Renal cortical epithelial cell (primary cell): ENCODE measurements at places on chromosomes 4 and X.

DNA sequence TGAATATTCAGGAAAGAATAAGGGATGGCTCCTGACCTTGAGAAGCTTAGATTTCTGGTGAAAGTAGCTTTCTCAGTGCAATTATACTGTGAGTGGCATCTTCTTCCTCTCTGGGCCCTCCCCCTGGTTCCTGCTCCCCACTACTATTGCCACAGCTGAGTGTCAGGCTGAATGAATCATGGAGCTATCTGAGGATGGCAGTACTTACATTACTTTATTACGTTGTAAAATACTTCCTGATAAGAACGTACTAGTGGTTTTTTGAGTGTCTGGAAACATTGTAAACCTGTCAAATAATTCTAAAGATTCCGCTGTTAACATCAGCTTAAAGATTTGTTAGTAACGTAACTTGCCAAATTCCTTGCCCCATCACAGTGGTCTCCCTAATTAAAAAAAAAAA is 36.2 kb downstream of the ARHGAP10 start:
- peak; percentile 58 for DNase-seq

DNA sequence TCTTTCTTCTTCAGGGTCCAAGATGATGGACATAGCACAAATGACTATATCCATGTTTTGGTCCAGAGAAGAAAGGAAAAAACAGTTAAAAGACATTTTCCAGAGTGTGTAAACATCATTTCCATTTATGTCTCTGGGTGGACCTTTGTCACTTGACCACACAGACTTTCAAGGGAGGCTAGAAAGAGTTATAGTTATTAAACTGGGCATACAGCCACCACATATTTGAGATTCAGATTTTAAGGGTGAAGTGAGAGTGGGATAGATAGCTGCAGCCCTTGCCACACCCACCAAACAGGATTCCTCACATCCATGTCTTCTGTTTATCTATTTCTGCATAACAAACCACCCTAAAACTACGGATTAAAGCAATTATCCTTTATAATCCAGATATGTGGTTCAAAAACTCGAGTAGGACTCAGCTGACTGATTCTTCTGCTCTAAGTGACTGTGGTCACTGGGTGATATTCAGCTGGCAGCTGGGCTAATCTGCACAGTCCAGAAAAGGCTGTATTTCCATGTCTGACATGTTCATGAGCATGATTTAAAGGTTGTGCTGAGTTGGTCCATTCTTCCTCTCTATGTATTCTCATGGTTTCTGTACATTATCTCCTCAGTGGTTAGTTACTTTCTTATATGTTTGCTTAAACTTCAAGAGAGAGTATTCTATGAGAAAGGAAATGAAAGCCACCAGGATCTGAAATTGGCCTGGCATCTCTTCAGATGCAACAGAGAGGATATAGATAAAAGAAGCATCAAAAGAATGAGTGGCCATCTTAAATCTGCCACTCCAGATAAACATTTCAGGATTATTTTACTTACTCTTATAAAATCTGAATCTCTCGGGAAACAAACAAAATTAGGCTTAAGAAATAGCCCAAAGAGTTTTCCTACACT is 459.8 kb upstream of the CTSO start:
- DNase-seq, result no peak

GRCh38 chr4:128810331-128810870 is 901 bp downstream of the JADE1 start:
- peak; percentile 40 for DNase-seq

DNA sequence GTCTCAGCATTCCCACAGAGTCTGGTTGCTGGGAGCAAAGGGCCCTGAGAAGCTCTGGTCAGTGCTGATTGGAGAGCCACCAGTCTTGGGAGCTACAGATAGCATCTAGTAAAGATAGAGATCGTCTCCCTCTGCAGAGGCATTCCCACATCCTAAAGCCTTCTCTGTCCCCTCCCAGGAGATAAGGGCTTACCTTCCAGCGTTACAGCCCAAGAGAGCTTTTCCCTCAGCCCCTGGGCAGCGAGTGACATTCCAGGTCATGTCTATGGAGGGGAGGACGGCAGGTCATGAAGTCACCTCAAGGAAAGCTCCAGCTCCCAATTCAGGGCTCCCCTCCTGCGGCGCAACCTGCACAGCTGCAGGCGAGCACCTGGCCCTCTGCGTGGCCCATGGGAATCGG is 29.9 kb downstream of the CLDN34 start:
- DNase-seq, result no peak

DNA sequence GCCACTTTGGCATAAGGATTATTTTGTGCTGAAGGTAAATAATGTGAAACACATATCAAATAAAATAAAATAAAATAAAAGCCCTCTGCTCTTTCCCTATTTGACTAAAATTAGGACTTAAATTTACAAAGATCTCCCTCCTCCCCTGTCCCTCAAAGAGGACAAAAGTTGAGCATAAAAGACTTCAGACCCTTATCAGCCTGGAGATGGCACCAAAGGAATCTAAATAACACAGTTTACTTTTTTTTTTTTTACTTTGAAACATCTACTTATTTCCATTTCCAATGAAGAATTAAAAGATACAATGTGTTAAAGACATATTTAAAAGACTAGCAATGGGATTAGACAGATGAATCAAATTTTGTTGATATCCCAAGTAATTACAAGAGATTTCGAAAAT is 89.7 kb downstream of the EPHA5 start:
- no peak for DNase-seq

- no peak for DNase-seq
Observed at GRCh38 chr4:38582445-38582844, 81.6 kb upstream of the KLF3 start.

DNA sequence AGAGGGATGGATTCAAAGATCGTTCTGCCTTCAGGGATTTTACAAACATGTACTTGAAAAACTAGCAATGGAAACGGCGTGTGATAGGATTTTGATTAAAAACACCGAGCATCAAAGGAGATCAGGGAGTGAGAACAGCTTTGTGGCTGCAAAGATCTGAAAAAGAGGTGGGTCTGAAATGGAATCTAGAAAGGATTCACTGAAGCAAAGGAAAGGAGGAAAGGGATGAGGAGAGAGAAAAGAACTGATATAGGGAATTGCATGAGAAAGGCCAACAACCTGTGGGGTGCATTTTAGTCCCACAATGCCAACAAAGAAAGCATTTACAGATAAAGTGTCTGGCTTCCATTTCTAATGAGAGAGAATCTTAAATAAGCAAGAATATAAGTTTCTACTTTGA is 23.1 kb downstream of the ADH4 start:
- no peak for DNase-seq

DNA sequence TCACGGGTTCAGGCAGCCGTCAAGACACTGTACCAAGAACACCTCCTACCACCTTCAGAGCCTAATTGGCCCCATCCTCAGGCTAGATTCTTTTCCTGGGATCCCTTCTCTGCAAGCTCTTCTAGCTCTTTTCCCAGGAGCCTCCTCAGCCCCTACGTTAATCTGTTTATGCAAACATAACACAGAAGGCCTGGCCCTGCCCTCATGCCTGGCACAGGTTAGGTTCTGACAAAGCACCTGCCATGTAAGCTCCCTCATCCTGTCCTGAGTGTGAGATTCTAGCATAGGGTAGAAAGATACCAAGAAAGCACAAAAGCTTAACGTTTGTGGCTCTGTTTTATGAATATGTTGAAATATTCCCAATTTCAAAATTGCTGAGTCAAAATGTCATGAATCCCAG is 93.6 kb downstream of the IRF2 start:
- no peak for DNase-seq

- DNase-seq, result peak; percentile 34
Observed at GRCh38 chrX:151153086-151153485, 23.3 kb upstream of the GPR50 start.

- DNase-seq, result peak; percentile 36
Observed at GRCh38 chr4:4519297-4519894, 22.5 kb downstream of the STX18 start.

DNA sequence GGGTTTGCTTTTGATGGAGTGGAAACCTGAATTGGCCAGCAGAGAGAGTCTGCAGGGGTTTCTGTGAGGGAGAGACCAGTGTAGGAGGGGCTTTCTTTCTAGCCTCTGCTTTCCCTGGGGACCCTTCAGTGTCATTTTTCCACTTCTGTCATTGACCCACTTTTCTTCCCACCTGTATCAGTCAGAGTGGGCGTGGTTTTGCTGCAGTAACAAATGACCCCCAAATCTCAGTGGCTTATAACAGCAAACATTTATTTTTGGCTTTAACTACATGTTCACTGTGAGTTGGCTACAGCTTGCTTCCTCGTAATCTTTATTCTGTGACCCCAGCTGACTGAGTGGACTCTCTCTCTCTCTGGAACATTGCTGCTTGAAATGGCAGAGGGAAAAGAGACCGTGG is 25.6 kb upstream of the PTTG2 start:
- DNase-seq, result no peak

GRCh38 chr4:77501851-77502250 is 103.8 kb upstream of the CXCL13 start:
- peak; percentile 77 for DNase-seq

- DNase-seq, result peak; percentile 11
Observed at GRCh38 chrX:153874366-153875125, 11.4 kb downstream of the L1CAM start.

- peak; percentile 95 for DNase-seq
Observed at GRCh38 chr4:128823025-128823661, 13.6 kb downstream of the JADE1 start.

DNA sequence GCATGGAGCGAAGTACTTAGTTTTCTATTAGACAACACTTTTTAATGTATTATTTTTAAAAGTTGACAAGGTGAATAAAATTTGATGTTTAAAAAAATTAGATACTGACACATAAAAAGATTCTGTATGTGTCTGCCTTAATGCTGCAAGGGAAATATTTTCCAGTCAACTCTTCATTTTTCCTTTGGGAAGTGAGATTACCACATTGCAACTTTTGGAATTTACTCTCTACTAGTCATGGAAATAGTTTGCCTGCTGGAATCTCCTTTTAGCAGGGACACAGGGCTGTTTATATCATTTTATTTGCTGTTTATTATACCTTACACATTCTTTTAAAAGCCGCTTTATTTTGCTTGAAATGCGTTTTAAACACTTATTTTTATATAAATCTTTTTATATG is 135.1 kb downstream of the MID1 start:
- DNase-seq, result no peak

- no peak for DNase-seq
Observed at GRCh38 chrX:115906276-115906675, 264.3 kb upstream of the AGTR2 start.

GRCh38 chr4:38654273-38654672 is 9.7 kb upstream of the KLF3 start:
- DNase-seq, result no peak

DNA sequence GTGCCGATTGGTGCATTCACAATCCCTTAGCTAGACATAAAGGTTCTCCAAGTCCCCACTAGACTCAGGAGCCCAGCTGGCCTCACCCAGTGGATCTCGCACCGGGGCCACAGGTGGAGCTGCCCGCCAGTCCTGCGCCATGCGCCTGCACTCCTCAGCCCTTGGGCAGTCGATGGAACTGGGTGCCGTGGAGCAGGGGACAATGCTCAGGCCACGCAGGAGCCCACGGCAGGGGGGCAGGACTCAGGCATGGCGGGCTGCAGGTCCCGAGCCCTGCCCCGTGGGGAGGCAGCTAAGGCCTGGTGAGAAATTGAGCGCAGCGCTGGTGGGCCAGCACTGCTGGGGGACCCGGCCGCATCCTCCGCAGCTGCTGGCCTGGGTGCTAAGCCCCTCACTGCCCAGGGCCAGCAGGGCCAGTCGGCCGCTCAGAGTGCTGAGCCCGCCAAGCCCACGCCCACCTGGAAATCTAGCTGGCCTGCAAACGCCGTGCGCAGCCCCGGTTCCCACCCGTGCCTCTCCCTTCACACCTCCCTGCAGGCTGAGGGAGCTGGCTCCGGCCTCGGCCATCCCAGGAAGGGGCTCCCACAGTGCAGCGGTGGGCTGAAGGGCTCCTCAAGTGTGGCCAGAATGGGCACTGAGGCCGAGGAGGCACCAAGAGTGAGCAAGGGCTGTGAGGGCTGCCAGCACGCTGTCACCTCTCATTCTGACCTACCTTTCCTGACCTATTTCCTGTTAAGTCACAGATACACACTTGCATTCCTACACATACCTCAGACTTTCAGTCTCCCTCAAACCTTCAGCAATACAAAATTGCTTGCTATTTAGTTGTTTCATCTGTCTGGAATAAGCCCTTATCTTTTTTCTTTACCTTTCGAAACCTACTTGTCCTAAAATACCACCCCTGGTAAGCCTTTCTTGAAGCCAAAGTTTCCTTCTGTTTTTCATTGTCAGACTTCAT is 20.7 kb downstream of the UBE2K start:
- DNase-seq, result no peak

DNA sequence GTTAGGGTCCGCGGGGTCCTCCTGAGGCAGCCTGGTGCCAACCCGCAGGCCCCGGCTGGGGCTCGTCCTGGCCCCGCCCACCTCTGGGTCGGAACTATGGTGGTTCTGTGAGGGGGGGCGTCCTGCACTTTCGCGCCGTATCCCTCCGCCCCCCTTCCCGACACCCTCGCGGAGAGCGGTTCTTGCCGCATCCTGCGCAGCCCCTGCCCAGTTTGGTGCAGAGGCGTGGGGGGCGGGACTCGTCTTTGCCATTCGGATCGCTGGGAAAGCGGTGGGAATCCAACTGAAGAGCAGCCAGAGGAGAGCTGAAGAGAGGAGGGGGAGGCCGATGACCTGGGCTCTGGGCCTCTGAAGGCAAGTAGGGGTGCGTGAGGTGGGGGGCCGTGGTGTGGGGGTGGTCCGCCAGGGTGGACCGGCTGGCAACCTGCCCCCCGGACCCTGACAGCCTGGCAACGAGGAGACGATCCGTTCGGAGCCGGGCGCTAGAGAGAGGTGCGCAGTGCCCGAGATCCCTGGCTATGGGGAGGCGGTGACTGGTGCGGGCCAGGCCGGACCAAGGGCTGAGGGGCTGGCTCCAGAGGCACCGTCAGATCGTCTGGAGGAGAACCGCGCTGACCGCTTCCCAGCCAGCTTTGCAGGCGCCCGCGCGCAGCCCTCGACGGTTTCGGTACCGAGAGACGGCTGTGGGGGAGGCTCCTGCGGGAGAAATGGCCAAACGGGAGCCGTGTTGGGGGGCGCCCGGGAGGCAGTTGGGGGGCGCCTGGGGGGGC is at the start of gene GPRASP1:
Gene GPRASP1 (plus strand): TSS at position 242 of the 770 bp plus-strand sequence. CDS start 2,431 bp downstream, outside the sequence.
- no peak for DNase-seq

DNA sequence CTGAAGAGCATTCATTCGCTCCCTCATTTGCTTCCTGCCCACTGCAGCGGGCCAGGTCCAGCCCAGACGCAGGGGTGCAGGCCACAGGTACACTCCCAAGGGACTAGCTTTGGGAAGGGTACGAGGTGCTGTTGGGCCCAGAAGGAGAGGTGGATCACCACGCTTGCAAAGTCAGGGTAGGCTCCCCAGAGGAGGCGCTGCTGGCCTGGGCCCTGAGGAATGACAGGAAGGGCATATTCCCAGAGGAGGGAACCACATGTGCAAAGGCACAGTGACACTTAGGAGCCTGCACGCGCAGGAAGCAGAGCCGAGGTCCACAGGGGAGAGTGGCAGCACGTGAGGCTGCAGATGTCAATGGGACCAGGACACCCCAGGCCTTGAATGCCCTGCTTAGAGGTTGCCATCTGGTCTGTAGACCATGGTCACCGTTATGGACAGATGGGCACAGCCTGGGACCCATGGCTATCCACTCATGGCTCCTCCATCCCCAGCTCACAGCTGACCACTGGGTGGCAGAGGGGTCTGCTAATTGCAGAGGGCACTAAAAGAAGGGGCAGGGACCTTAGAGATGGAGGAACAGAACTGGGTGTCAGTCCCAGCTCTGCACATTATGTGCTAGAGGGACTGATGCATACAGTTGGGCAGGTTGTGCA is 7.9 kb downstream of the HTRA3 start:
- no peak for DNase-seq
